CD4-positive, alpha-beta T cell treated with Interferon gamma for 1 hour (primary cell): ENCODE measurements at places on chromosomes 7 and 10.

- no peak for DNase-seq
Observed at GRCh38 chr7:84196084-84196503, 1.5 kb upstream of the SEMA3A start.

GRCh38 chr10:1070919-1071318 is 14.7 kb downstream of the WDR37 start:
- no peak for DNase-seq

GRCh38 chr10:61863981-61864380 is 37.5 kb upstream of the ARID5B start:
- no peak for DNase-seq

- DNase-seq = peak; percentile 89
Observed at GRCh38 chr10:14583252-14583651, 191.4 kb downstream of the FAM107B start.

DNA sequence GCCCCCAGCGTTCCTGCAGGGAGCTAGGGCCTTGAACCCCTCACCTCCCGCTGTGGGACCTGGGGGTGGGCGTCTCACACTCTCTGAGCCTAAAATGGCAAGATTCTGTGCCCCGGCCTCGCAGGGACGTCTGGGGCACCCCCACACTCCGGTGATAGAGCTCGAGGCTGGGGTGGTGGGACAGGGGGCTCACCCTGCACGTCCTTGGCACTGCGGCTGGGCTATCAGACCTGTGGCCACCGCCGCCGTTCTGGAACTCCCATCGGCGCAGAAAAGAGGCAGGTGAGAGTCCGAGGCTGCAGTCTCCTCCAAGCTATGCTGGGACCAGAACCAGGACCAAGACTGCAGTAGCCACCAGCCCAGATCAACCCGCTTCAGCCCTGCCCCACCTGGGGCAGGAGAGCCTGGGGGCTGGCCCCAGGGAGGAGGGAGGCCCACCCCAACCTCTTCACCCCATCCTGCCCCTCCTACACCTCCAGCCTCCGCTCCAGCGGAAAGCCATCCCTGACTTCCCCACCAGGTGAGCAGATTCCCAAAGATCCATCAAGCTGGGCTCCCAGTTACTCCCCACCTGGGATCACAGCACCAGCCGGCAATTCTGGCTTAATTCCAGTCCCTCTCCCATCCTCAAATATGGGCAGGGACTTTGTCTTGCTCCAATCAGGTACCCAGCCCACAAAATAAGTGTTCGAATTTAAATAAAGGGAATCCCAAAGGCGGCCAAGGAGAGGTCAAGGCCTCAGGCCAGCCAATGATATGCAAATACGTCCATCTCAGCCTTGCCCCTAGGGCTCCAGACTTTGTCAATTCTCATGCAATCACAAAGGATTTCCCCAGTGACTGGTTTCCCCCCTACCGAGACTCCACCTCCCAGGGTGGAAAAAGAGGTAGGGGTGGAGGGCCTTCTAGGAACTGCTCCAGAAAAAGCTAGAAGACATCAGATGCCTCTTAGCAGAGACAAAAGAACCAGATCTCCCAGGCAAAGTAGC is 16.4 kb downstream of the TNRC18 start:
- no peak for DNase-seq
